SK-N-DZ (cell line): ENCODE measurements at places on chromosomes 12 and 14.

GRCh38 chr14:35407306-35407630, 2.7 kb upstream of the NFKBIA start:
- no peak for DNase-seq

DNA sequence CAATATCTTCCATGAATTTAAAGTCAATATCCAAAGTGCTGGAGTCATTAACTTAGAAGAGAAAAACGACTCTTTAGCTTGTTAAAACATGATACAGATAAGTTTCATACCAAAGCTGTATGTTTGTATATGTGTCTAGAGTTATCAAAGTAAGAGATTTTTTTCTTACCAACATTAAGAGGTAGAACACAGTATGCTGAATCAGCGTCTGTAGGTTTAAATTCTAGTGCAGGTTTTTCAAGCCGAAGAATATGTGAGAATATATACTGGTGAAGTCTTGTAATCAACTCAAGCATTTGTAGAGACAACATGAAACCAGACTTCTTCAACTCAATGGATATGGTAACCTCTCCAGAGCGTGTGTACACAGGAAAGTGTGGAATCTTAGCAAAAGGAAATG, 49.6 kb downstream of the DICER1 start:
- no peak for DNase-seq

DNA sequence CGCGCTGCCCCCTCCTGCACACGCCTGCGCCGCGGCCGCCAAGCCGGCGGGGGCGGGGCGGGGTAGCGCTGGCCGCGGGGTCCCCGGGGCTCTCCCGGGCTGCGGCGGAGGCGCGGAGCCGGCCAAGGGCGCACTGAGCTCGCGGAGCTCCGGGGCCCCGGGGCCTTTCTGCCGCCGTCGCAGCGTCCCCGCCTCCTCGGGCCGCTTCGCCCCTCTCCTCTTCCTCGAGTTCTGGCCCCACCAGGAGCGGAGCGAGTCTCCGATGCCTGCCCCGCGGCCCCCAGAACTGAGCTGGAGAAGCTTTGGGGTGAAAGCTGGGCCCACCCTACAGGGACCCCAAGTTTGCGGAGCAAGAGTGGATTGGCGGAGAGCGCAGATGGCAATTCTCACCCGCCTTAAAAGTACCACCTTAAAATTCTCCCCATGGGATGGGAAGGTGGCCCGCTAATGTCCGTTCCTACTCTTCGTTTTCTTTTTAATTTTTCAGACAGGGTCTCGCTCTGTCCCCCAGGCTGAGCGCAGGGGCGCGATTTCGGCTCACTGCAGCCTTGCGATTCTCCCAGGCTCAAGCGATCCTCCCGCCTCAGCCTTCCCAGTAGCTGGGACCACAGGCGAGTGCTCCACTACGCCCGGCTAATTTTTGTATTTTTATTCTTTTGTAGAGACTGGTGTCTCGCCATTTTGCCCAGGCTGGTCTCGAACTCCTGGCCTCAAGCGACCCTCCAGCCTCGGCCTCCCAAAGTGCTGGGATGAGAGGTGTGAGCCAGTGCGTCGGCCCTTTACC, 129.6 kb downstream of the NDUFA12 start:
- DNase-seq: no peak

GRCh38 chr12:26748741-26749431, 84.1 kb downstream of the ITPR2 start:
- no peak for DNase-seq

- DNase-seq: no peak
Measured at GRCh38 chr12:15318841-15319240, 3.5 kb upstream of the PTPRO start.

- DNase-seq: peak; percentile 81
Measured at GRCh38 chr12:48795550-48796455, 6.9 kb upstream of the ADCY6 start.

DNA sequence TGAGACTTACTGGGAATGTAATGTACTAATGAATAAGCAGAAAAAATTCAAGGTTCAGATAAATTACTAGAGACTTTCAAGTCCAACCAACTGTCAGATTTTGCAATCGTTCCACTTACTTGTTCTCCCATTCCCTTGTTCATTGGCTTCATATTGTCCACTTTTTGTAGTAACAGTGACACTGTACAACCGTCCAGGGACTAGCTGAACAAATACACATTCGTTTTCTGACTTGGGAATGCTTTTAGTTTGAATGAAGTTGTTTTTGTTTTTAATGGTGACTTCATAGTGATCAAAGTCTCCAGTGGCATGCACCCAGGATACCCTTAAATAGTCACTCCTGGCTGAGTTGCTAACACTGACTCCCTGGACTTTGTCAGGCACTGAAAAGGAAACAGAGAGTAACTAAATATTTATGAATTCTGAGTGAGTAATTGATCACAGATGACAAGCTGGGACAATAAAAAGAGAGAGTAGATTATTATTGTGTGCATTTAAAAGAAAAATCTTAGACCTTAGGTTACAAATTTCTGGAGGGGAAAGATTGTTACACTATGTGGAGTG, 65.4 kb downstream of the PTPRB start:
- DNase-seq: no peak
